Right atrium auricular region (tissue), 2 donors: ENCODE measurements at places on chromosomes 6 and 20.

GRCh38 chr20:50460115-50460607 lies 50.0 kb upstream of the PTPN1 start:
- no peak for DNase-seq

DNA sequence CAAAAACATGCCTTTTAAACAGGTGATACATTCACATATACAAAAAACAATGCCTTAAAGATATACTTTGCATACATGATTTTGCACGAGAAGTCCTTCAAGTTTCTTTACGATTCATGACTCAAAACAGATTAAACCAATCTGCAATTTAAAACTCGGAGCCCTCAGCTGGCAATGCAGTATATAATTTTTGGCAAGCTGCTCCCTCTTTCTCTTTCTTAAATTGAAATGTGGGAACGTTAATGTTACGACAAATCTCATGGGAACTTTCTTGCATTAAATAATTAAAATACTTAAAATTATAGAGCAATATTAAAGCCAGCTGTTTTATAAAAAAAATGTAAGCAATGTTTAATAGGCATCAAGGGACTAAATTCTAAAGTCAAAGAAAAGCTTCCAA lies 334.6 kb downstream of the ESR1 start:
- DNase-seq, result no peak

DNA sequence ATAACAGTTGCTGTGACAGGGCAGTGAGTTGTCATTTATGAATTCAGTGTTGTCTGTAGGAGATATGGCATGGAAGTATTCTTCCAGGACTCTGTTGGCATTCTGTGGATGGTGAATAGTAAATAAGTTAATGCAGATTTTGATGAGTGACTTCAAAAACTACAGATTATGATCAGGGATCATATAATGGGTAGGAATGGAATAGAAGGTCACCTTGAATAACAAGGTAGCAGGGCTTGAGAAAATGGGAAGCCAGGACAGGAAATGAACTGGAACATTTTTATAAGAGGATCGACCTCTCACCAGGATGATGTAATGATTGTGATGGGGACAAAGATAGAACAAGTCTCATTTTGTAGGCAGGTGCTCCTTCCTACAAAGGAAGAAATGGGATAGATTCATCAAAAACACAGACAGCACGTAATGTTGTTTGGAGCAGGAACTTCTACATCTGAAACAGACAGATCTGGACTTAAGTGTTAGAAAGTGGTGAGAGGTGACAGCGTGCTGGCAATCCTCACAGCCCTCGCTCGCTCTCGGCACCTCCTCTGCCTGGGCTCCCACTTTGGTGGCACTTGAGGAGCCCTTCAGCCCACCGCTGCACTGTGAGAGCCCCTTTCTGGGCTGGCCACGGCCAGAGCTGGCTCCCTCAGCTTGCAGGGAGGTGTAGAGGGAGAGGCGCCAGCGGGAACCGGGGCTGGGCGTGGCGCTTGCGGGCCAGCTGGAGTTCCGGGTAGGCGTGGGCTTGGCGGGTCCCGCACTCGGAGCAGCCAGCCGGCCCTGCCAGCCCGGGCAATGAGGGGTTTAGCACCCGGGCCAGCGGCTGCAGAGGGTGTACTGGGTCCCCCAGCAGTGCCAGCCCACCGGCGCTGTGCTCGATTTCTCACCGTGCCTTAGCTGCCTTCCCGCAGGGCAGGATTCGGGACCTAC lies 30.8 kb upstream of the SSR1 start:
- no peak for DNase-seq

- DNase-seq, result no peak
Observed at GRCh38 chr6:2861060-2861821, 19.6 kb upstream of the SERPINB1 start.

DNA sequence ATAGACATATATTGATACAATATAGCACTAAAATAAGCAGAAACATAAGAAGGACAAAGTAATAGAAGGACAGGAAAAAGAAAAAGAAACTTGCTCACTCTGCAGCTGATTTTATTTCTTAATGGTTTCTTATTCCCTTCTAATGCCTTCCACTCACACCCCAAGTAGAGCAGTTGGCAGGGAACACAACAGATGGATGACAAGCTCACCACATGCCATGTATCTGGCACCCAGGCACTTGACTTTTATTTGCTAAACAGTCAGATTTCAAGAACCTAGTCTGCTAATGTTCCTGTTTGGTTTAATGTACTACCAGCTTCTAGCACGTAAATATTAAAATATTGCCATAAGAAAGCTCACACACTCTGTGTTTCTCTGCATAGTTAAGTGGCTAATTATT lies 87.1 kb downstream of the COL19A1 start:
- no peak for DNase-seq

DNA sequence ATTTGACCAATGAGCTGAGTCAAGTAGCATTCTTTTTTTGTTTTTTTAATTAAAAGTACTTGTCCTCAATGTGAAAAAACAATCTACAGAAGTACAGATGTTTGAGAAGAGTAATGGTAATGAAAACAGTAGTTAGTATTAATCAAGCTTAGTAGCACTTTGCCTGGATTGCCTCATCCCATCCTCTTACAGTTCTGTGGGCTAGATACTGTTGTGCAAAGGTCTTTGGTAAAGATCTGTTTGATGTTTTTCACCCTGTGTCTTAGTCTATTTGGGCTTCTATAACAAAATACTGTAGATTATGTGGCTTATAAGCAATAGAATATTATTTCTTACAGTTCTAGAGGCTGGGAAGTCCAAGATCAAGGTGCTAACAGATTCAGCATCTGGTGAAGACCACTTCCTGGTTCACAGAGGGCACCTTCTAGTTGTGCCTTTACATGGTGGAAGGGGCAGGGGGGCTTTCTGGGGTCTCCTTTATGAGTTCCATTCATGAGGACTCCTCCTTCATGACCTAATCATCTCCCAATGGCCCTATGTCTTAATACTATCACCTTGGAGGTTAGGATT lies 84.3 kb downstream of the SHLD1 start:
- no peak for DNase-seq

GRCh38 chr6:43608807-43609206 lies 20.3 kb downstream of the GTPBP2 start:
- DNase-seq, result no peak

DNA sequence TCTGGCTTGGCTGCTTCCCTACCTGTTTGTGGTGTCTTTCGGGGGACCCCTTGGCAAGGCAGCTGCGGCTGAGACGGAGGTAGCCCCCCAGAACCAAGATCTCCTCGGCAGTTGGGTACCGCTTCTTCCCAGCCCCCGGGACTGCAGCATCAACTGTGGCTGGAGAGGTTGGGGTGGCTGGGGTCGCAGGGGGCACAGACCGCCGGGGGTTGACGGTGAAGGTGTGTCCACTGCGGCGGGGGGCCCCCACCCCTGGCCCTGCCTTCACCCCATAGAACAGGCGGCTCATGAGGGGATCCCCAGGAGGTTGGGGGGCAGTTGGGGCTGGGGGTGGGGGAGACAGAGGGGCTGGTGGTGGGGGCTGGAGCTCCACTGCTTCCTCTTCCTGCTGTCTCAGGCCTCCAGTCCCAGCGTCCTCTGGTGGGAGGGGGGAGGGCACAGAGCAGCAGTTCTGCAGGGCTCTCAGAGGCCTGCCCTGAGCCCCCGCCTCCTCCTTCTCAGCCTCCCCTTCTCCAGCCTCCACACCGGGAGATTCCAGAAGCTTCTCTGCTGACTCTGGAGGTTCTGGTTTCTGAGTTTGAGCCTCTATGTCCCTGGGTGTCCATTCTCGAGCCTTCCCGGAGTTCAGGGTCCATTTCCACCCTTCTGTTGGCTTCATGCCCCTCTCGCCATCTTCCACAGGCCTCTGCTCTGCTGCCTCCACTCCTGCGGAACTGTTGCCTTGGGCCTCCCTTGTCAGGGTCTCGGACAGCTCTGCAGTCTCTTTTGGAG lies 1.9 kb downstream of the PPP1R18 start:
- DNase-seq, result no peak

DNA sequence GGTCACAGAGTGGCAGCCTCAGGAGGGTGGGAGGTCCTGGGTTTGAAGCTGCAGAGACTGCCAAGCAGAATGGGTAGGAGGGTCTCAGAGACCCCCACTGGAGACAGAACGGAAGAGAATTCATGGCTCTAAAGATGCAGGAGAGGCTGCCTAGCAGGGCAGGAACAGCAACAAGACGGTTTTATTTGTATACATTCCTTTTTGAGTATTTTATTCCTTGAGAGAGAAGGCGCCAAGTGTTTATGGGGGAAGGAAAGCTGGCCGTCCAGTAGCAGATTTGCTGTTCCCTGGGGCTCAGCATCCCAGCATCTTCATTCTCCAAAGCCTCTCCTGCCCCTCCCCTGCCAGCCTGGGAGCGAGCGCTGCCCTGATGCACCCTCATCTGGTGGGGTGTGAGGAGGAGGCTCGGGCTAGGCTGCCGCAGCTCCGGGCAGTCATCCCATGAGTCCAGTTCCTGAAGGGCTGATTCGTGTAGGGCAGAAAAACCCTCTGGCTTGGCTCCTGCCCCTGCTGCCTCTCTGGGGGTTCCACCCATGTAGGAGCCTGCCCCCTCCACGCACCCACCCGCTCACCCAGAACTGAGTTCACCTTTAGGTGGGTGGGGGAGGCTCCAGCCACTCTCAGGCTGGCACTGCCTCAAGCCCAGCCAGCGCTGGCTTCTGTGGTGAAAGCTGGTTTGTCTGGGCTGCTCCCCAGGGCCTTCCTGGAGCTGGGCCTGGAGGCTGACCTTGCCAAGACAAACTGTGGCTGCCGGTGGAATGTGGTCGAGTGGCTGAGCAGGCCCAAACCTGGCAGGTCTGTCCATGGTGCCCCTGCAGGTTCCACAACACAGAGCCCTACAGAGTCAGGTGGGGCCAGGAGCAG lies 32.4 kb downstream of the CPXM1 start:
- no peak for DNase-seq

DNA sequence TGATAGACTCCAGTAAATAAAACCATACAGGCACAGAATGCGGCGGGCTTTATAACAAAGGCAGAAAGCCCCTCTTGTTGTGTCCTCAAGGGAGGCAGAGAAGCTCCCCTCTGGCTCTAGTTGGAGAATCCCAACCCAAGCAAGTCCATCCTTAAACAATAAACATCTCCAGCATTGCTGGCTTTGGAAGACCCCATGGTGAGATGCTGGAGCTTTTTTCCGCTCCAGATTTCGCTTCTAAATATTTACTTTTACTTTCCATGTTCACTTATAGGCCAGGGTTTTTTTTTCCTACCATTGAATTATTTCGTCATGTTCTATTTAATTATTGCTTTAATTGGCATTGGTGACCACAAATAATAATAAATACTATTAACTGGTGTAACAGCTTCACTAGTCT lies 176.2 kb downstream of the MTHFD1L start:
- no peak for DNase-seq

GRCh38 chr6:170193326-170193821 lies 97.5 kb downstream of the DLL1 start:
- DNase-seq, result peak; percentile 42

GRCh38 chr6:113221850-113222249 lies 635.3 kb upstream of the MARCKS start:
- no peak for DNase-seq

GRCh38 chr20:6976106-6976900 lies 208.8 kb downstream of the BMP2 start:
- no peak for DNase-seq

GRCh38 chr6:167530951-167531350 lies 206.1 kb downstream of the TTLL2 start:
- DNase-seq, result no peak

- DNase-seq, result no peak
Observed at GRCh38 chr6:75386050-75386770, 101.6 kb upstream of the TMEM30A start.

DNA sequence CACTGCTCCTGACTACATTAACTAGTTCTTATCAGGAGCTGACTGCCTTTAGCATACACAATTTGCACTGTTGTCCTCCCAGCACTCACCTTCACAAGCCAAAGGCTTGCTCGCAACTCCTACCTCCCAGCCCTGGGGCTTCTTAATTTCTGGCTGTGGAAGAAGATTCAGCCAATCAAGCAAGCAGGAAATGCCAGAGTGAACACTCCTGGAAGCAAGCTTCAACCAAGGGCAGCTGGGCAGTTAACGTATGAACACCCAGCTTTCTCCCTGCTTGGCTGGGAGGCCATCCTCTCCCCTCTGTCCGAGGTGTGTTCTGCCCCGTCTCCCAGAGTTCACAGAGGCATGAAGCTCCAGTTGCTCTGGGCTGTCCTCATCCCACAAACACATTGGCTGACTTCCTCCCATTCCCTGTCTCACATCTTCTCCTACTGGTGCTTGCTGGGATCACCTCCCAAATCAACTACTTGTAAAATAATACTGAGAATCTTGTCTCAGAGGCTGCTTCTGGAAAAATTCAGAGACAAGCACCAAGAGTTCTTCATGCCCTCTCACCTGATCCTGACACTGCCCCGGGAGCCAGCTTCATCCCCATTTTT lies 15.3 kb upstream of the SRSF6 start:
- DNase-seq, result no peak

GRCh38 chr6:169970306-169970988 lies 219.0 kb downstream of the ERMARD start:
- DNase-seq, result peak; percentile 38

- DNase-seq, result no peak
Observed at GRCh38 chr6:32327103-32327502, 44.6 kb downstream of the TSBP1 start.

DNA sequence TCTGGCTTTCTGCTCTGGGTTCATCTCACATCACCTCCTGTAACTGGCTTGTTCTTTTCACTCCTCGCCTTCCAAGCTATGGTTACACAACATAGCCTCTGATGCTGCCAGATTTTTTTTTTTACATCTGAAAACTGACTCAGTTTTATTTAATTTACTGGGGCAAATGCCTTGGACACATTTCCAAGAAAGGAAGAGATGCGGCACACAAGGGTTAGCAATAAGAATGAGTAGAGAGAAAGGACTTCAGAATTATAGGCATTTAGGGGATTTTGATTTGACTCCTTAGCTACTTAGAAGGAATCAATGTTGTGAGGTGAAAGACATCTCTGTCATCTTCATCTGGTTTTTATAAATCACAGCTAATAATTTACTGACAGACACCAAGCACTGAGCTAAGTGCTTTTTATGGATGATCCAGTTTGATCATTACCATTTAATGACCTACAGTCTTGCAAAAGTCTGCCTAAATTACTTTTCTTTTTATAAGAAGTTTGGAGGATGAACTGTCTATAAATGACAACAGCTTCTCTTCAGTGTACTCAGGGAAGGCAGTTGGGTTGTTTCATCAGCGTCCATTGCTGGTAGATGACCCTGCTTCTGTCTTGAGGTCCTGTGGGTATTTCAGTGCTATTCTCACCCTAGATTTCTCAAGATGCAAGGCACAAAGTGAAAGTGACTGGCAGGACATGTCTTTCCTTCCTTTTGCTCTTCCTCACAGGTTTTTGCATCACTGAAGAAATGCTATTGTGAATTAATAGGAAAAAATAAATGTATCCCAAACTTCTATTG lies 31.1 kb downstream of the LAMA4 start:
- no peak for DNase-seq

- no peak for DNase-seq
Observed at GRCh38 chr6:42236030-42236429, 18.4 kb upstream of the MRPS10 start.

- DNase-seq, result no peak
Observed at GRCh38 chr20:3010985-3011723, 32.3 kb upstream of the GNRH2 start.

- no peak for DNase-seq
Observed at GRCh38 chr20:47335251-47336128, 21.0 kb downstream of the ZMYND8 start.

- DNase-seq, result no peak
Observed at GRCh38 chr6:33761922-33762629, 15.4 kb upstream of the IP6K3 start.
